ENCODE measurements at places on chromosomes 16 and 17.

DNA sequence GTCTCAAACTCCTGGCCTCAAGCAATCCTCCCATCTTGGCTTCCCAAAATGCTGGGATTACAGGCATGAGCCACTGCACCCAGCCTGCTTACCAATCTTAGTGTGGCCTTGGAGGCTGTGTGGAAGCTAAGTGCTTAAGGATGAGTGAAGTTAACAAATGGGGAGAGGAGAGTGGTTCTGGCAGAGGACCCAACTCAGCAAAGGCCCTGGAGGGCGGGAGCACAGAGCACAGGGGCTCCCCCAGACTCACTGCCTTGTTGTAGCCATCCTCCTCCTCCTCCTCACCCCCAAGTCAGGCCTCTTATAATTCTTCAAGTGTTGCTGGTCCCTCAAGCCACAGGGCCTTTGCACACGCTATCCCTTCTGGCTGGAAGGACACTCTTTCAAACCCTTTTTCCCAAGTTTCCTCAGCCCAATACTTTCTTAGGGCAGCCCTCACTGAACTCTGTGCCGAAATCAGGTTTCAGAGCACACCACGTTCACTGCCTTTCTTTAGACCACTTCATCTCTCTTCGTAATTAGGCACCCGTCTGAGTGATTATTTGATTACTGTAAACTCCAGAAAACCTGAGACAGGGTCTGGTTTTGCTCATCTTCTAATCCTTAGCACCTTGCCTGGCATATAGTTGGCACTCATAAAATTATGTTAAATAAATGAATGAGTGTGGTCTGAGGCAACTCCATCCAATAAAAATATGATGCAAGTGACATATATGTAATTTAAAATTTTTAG, 23.4 kb downstream of the NGFR start:
- no peak for DNase-seq

DNA sequence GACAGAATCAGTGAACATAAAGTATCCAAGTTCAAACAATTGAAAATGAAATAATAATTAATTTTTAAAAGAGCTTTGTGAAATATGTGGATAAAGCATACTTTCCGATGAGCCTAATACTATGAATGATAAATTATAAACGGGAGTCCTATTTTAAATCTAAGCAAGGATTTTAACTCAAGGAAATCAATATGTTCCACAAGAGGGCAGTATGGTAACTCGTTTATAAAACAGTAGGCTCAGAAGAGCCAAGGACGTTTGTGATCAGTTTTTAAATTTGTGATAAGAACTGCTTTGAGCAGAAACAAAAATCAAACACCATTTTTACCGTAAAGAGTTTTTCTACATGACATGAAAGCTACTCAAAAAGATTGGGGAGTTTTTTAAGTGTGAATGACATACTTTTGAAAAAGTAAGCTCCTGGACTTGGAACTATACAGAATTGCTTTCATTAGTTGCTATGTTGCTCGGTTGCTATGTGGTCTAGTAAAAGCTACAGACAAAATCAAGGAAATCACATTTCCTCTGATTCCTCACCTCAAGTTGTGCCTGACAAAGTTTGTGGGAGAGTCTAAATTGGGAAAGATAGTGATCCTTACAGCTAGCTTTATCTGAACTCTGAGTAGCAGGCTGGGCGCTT, 11.8 kb upstream of the TEKT1 start:
- DNase-seq, result no peak

- no peak for DNase-seq
These were observed 50.1 kb upstream of the TRAP1 start for GRCh38 chr16:3767333-3767986.

GRCh38 chr16:56793492-56793891, 63.6 kb downstream of the NUP93 start:
- DNase-seq, result no peak

- no peak for DNase-seq
These were observed 132.8 kb downstream of the RBFOX3 start for GRCh38 chr17:79478051-79478461.

- no peak for DNase-seq
These were observed 37.7 kb upstream of the SLC47A1 start for GRCh38 chr17:19495828-19496528.

DNA sequence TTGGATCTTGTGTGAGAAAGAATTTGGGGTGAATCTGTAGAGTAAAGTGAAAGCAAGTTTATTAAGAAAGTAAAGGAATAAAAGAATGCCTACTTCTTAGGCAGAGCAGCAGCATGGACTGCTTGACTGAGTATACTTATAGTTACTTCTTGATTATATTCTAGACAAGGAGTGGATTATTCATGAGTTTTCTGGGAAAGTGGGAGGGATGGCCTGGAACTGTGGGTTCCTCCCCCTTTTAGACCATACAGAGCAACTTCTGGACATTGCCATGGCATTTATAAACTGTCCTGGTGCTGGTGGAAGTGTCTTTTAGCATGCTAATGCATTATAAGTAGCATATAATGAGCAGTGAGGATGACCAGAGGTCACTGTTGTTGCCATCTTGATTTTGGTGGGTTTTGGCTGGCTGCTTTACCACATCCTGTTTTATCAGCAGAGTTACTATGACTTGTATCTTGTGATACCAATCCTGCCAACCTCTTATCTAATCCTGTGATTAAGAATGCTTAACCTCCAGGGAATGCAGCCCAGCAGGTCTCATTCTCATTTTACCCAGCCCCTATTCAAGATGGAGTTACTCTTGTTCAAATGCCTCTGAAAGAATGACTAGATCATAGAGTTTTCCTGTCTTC, 58.7 kb downstream of the HSD17B2 start:
- DNase-seq, result no peak

DNA sequence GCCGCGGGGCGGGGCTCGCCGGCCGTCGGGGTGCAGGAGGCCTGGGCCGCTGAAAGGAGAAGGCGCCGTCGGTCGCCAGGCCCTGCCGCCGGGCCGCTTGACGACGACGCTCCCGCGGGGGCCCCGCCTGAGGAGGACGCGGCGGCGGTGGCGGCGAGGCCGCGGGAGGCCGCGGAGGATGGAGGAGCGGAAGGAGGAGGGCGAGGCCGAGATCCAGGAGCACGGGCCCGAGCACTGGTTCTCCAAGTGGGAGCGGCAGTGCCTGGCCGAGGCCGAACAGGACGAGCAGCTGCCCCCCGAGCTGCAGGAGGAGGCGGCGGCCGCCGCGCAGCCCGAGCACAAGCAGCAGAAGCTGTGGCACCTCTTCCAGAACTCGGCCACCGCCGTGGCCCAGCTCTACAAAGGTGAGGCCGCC, 430 bp downstream of the HAPSTR1 start:
- DNase-seq, result no peak

DNA sequence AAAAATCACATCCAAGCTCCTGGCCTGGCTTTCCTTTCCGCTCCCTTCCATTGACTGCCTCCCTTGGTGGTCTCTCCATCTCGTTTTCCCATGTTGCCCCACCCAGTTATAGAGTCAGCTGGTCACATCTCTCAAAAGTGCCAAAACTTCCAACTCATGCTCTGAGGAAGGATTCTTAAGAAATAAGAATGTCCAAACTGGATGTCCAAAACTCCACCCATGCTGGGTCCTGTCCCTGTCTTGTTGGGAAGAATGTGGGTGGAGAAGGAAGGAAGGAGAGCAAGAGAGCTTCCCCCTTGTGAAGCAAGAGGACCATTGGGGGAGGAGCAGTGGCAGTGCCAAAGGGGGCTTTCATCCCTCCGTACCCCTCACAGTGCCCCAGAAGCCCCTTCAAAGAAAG, 44.6 kb upstream of the MAP3K14 start:
- no peak for DNase-seq

- no peak for DNase-seq
These were observed 8.5 kb downstream of the KRTAP9-7 start for GRCh38 chr17:41284043-41284442.

DNA sequence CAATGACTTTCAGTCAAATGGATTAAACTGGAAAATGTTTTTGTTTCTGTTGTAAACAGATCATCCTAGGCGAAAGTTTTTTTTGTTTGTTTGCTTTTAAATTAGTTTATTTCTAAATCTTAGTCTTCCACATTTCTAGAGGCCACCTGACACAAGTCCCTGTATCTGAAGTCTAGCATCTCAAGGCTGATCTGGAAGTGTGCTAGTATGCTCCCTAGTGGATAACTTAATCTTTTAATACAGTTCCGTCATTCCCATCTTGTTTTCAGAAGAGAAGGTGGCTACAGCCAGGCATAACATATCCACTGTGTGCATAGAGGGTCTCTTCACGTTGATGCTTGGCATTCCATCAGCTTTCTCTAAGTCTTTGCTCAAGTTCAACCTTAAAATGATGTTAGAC, 7.6 kb downstream of the IFT20 start:
- DNase-seq, result no peak

- DNase-seq, result no peak
These were observed 26.3 kb downstream of the DEF8 start for GRCh38 chr16:89974870-89975269.

- DNase-seq, result no peak
These were observed 94.2 kb downstream of the C16orf78 start for GRCh38 chr16:49467540-49468372.

DNA sequence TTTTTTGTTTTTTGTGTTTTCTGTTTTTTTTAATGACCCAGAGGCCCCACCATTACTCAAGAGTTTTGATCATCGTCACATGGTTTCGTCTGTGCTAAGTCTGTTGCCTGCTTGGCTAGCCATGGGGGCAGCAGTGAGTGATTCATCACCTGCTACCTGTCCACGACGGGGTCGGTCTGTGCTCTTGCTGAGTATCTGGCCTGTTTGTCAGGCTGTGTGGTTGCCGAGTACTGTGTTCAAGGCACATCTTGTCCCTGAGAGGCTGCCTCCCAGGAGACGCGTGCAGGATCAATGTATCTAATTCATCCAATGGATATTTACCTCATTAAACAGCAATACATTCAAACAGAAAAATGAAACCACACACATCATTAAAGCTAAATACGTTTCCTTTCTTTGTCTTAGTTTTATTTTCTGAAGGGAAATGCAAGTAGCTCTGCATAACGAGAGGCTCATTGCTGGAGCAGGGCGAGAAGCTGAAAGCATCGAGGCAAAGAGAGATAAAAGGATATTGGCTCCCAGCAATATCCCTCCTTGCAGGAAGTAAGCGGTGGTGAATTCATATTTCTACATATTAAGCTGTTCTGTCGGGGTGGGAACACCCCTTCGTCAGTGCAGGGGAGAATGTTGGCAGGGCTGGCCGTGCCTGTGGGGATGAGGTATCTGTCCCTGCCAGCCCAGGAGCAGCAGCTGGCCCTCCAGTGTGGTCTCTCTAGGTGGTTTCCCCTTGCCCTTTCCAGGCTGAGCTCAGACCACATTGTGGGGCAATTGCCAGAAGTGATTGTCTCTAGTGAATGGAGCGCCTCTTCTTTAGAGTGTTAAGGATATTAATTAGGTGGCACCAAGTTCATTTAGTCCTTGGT, 166.2 kb upstream of the ASIC2 start:
- DNase-seq, result no peak

- DNase-seq, result no peak
These were observed 6.5 kb downstream of the ZZEF1 start for GRCh38 chr17:4136373-4136772.

GRCh38 chr17:66799849-66800537, 34.9 kb upstream of the CACNG5 start:
- no peak for DNase-seq

DNA sequence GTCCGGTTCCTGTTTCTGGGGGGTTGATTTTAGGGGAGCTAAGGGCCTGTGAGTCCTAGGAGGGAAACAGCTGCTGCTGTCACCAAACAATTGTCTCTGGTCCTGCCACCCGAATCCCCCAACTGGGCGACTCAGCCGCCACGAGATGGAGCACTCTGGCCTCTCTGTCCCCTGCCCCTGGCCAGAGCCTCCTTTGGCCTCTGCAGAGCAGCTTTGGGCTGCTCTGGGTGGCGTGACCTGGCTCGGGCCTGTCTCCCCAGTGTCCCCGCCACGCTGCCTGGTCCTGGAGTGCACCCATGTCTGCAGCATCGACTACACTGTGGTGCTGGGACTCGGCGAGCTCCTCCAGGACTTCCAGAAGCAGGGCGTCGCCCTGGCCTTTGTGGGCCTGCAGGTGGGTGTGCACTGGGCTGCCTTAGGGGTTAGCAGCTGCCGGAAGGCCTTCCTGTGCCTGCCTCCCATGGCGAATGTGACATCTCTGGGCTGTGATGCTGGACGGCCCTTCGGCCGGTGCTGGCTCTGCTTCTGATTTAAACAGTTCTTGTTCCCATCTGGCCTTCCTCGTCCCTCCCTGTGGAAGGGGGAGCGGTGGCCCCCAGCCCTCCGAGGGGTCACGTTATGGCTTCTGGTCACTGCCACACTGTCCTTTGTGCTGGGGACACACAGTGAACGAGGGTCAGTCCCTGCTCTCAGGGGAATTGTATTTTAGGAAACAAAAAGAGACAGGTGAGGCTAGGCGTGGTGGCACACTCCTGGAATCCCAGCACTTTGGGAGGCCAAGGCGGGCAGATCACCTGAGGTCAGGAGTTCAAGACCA, 11.6 kb upstream of the RNF213 start:
- DNase-seq, result no peak

Measured in stimulated activated CD8-positive, alpha-beta memory T cell treated with anti-CD3 and anti-CD28 coated beads, Interleukin-4, amount 100 ng/mL, for 4 hours (primary cell).